Activated naive CD4-positive, alpha-beta T cell treated with Interleukin-2 at 50 U/mL for 16 hours (primary cell): ENCODE measurements at places on chromosomes 4 and X.

- no peak for DNase-seq
These were observed 439.1 kb downstream of the PACRGL start for GRCh38 chr4:21139327-21139726.

- no peak for DNase-seq
These were observed 557.2 kb upstream of the GRIA3 start for GRCh38 chrX:122626871-122627270.

DNA sequence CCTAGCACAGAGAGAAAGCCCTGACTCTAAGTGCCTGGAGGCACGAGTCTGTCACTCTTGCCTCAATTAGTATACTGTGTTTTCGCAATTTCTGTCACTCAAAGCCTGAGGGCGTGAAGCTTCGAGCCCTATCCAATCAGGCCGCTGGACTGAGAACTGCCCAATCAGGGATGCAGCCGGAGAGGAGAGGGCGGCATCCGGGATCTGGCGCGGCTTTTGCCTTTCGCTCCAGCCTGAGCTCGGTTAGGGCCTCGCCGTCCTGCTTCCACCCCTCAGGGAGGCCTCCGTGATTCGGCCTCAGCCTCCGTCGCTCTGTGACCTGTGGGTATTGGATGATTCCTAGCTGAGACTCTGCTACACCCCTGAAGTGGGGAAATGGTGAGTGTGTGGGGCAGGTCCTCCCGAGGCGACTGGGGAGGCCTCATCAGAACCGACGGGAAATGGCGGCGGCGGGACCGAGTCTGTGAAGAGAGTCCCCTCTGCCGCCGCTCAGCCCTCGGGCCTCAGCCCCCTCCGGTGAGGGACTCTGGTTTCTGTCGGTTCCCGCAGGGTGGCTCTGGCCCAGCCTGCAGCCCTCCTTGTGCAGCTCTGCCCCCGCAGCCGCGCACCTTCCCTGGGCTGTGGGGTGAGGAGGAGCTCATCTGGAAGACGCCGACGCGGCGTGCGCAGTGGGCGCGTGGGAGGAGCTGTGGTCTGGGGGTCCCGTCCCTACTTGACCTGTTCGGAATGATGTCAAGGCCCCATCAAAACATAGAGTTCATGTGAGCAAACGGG lies 48.5 kb downstream of the ZNF141 start:
- no peak for DNase-seq

- no peak for DNase-seq
These were observed 200.0 kb downstream of the TBCK start for GRCh38 chr4:106116025-106116424.

GRCh38 chr4:143023239-143023918 lies 161.3 kb upstream of the USP38 start:
- no peak for DNase-seq

- no peak for DNase-seq
These were observed 31.5 kb downstream of the ACTRT1 start for GRCh38 chrX:128020701-128021100.

DNA sequence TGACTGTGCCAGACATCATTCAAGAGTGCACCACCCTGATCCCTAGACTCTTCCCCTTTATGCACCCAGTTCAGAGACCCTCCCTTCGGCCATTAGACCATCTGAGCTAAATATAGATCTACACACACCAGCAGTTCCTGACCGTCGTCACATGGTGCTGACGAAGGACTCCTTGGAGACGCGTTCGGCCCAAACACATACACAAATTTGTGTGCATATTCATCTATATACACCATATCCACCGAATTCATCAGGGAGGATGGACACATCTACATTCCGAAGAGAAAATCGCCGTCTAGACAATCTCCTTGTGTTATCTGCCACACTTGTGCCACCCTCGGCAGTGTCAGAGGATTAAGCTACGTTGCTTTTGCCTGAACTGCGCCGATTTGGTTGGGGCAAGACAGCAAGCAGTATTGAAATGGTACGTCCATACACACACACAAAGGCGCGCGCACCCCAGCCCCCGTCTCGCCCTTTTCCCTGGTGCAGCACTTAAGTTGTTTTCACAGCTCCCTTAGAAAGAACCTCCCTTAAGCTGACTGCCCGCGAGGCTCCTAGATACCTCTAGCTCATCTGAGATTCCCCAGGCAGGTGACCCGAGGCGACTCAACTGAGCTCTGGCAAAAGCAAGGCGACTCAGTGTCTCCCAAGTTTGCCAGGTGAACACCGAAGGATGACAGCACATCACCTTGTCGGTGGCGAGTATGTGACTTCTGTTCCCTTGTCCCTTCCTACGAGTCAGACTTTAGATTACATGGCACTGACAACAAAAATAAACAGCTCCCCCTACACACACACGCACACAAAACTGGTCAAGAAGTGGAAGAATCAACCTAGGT lies 1.0 kb downstream of the RASGEF1B start:
- peak; percentile 42 for DNase-seq

DNA sequence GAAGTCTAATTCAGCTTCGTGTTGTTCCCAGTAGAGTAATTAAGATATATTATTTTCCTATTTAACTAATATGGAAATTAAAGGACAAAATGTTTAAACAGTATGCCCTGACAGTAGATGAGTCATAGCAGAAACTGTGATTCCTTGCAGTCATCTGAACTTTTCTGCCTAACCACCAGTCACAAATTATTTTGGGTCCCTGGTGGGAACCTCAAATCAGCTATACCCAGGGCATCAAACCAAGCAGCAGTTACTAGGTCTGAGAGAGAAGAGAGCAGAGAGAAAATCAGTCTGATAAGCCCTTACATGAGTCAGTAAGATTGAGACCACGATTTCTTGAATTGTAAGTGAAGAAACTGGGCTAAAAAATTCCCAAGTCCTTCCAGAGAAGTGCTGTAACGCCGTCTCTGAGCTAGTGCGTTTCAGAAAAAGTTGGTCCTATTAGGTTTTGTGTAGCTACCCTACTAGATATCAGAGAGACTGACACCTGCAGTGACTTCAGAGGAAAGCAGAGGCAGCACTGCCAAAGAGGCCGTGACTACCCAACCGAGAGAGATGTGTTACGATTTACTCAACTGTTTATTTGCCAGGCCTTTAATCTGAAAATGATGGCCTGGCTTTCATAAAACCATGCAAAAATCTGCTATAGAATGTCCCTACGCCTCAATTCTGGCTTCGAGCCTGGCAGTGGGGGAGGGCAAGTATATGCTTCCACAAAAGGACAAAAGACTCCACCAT lies 21.7 kb upstream of the GPM6A start:
- DNase-seq = no peak
